ENCODE measurements at places on chromosomes 6 and 20.

DNA sequence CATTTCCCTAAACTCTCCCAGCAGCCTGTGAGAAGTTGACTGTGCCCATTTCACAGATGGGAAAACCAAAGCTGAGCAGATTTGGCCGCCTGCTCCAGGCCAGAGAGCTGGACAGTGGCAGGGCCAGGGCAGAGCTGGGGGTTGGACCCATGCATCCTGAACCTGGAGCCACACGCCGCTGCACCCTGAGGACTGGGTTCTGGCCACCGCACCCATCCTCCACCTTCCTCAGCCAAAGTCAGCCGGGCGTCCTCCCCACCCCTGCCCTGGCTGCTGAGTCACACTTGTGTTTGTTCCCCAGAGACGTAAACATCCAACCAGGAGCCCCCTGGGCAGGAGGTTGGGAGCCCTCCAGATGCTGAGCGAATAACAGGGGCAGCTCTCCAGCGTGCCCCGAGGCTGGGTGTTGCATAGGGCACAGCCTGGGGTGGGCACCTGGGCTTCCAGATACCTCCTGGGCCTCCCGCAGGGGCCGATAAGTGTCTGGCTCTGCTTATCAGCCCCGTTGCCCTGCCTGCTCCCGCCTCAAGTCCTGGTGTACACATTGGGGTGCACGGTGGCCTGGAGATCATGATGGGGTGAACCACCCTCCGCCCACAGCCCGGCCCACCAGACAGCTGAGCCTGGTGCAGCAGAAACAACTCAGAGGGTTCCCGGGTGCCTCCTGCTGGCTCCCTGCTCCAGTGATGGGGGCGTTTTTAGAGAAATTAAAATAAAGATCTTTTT, 23.8 kb downstream of the RBM38 start:
- no peak for DNase-seq

- DNase-seq: no peak
Observed at GRCh38 chr6:26270486-26270861, 94.5 kb upstream of the BTN3A2 start.

- DNase-seq: peak; percentile 20
Observed at GRCh38 chr6:30554962-30555815, 1.1 kb downstream of the GNL1 start.

DNA sequence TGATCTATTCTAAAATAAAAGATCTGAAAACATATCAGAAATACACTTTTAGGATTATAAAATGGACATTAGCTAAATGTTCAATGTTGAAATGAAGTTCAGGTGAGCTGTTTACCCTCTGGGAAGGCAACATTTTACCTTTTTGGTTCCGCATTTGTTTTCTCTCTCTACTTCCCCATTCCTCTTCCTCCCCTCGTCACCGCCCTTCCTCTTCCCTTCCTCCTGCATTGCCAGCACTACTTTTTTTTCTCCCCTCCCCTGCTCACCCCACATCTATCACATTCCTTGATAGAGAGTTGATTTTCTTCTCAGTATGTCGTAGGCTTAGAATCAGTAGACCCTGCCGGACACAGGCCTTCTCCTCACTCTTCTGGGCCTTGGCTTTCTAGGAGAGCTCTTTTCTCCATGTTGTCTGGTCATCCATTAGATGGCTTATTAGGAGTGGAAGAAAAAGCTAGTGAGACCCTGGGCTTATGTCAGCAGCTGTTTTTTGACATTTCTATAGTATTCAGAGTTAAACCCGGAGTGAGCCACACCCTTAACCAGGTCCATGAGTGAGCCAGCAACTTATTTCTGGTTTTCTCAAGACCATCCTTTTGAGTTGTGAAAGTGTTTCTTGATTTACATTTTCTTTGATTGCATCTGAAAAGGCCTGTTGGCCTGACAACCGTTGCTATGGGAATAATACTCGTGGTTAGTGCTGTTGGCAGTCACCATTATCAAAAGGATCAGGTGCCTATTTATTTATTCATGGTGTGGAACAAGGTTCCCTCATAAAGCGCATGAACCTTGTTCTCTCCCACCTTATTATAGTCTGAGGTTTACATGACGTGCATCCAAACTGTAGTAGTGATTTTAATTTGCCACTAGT, 90.9 kb downstream of the DTD1 start:
- DNase-seq: no peak

GRCh38 chr6:24891004-24891403, 44.8 kb downstream of the RIPOR2 start:
- DNase-seq: no peak

DNA sequence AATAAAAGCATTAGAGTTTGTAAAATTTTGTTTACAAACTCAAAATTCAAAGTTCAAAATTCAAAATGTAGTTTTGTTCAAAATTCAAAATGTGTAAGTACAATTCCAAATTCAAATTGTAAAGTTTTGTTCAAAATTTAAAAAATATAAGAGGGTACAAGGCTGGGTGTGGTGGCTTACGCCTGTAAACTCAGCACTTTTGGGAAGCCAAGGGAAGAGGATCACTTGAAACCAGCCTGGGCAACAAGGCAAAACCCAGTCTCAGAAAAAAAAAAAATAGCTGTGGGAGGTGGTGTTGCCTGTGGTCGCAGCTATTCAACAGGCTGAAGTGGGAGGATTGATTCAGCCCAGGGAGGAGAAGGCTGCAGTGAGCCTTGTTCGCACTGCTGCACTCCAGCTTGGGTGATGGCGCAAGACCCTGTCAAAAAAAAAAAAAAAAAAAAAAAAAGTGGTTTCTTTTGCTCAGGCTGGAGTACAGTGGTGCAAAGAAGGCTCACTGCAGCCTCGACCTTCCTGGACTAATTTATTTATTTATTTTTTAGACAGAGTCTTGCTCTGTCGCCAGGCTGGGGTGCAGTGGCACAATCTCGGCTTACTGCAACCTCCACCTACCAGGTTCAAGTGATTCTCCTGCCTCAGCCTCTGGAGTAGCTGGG, 5.4 kb upstream of the ZBTB12 start:
- no peak for DNase-seq

GRCh38 chr6:11404081-11404480, 133.5 kb upstream of the TMEM170B start:
- no peak for DNase-seq

- no peak for DNase-seq
Observed at GRCh38 chr20:44222633-44223368, 12.2 kb upstream of the OSER1 start.

GRCh38 chr20:9966966-9967365, 67.8 kb upstream of the ANKEF1 start:
- DNase-seq: peak; percentile 17

DNA sequence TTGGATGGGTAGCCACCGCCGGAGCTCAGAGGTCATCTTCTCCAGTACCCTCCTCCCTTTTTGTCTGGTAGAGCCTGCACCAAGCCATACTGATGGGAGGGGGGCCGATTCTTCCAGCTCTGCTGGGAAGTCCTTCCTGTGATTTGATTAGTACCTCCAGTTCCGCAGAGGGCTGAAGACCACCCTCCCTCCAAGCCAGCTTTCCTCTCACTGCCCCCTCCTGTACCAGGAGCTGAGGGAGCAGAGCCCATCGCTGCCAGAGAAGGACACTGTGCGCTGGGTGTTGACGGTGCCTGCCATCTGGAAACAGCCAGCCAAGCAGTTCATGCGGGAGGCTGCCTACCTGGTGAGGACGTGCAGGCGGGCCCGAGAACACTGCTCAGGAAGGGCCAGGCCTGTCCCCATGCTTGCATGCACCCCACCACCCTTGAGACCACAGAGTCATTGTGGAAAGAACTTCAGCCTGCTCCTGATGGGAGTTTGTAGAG, 13.2 kb downstream of the HSPA12B start:
- DNase-seq: no peak

DNA sequence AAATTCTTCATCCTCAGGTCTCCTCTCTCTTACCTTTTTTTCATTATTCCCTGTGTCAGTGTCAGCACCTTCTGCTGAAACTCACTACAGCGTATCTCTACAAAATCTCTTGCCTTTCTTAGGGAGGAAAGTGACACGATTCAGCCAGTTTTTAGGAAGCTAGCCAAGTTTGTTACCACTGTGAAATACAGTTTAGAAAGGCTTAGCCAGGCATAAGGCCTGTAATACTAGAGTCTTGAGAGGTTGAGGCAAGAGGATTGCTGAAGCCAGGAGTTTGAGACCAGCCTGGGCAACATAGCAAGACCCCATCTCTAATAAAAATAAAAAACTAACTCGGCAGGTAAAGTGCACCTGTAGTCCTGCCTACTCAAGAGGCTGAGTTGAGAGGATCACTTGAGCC, 16.7 kb downstream of the TAB2 start:
- peak; percentile 74 for DNase-seq

DNA sequence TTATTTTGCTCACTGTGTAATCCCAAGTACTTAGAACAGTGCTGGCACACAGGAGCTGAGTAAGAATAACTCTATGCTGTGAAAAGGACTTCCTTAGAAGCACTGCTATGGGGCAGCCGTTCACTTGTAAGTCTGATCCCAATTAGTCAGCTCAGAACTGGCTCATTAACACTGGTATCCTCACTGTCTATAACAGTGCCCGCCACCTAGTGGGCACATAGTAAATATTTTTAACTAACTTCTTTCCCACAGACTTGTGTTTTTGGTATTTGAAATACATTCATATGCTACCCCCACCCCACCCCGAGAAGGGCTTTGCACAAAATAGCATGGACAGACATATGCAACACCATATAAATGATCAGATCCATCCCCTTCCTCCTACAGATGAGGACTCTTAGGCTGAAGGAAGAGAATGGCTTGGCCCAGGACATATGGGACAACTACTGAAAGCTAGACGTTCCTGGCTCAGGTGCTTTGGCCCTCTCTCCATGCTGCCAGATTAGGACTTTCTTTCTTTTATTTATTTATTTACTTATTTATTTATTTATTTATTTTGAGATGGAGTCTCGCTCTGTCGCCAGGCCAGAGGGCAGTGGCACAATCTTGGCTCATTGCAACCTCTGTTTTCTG, 47.1 kb downstream of the DST start:
- DNase-seq: peak; percentile 81

DNA sequence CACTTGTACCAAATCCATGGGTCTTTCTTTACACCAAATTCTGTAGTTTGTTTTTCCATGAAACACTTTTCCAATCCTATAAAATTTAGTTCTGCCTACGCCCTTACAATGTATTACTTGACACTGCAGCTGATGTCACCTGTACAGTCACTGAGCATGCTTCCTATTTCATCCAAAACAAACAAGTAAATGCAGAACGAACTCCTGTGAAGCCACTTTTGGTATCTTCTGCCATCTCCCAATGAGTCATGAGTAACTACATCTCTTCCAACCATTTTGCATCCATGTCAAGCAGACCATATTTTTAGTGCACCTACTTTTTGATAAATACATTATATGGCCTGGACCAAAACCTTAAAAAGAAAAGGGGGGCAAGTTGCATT, 42.4 kb downstream of the HDDC2 start:
- peak; percentile 13 for DNase-seq

DNA sequence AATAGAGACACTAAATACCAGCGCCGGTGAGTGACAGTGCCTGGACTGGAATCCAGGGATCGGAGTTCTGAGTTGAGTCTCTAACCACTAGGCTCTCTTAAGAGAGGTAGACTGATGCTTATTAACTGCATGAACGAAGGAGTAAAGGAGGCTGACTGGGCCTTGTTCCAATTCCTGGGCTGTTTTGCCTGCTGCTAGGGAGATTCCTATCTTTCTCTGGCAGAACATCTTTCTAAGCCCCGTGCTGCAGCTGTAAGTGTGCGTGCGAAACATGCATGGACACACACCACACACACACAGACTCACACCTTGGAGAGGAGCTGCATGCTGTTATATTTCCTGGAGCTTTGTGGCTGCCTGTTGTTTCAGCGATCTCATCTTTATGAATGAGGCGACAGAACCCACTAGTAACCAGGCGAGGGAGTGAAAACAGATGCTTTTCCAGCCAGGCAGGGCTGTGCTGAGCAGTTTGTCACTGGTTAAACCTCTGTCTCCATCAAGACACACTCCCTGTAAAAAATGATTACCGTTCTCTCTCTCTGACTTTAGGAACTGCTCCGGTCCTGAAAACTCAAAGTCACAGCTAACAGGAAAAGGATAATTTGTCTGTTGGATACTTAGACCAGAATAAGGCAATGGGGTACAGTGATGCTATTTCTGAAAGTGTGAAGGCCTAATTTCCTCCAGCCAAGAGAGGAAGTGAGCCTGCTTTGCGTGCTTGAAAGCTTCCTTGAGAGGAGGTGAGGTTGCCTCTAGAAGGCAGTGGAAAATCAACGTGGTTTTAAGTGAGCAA, 157.4 kb upstream of the ZNF217 start:
- no peak for DNase-seq

- no peak for DNase-seq
Observed at GRCh38 chr6:12270551-12271230, 19.5 kb upstream of the EDN1 start.

DNA sequence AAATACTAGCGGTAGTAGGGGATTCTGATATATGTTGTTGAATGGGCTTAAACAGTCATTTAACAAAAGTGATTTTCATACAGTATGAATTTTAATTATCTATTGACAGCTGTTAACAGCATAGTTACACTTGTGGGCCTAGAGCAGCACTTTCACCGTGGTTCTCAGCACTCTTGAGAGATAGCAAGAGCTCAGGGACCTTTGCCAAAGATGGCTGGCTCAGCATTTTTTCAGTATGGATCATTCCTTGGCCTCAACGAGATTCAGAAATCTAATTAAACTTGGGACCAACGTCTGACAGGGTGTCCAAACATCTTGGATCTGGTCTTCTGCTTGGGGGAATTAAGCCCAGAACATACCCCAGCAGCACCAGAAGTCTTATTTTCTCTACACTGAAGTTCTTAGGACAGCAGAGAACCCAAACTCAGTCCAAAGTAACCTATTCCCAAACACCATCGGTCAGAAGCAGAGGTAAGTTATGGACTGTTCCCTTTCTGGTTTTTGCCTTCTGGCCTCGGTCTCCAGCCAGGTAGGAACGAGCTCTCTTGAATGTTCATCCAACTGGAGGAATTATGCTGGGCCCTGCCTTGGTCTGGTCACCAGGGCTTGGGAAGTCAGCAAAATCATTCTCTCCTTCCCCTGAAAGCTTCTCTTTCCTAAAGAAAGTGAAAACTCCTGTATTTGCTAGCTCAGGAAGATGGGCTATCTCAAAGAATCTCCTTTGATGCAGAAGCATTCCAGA, 25.7 kb downstream of the PRPH2 start:
- no peak for DNase-seq

DNA sequence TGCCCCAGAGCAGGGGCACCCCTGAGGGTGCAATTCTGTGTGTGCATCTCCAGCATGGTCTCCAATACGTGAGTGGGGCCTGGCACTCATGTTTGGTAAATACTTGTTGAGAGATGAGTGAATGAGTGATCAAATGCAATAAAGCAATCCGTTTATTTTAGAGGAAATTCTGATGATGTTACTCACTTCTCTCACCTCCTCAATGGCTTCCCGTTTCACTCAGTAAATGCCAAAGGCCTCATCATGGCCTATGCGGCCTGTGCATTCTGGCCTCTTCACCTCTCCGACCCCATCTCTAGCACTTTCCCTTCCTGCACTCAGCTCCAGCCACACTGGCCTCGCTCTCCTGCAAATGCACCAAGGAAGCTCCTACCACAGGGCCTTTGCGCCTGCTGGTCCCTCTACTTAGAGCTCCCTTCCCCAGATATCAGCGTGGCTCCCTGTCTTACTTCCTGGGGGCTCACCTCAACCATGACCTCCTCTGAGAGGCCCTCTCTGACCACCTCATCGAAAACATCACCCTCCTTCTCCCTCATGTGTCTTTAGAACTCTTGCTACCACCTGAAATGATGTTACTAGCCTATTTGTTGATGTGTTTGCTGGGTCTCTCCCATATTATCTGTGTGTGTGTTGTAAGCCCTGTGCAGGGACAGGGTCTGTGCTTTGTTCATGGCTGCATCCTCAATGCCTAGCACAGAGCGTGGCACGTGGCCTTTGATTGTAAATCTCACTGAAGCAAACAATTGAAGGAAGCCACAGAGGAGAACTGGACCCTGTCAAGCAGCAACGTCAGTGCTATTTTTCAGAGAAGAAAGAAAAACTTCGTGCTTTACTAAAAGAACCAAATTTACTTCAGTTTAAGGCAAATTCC, 42.6 kb downstream of the RAB44 start:
- peak; percentile 46 for DNase-seq

Data from epithelial cell of esophagus (primary cell).